Stimulated activated CD8-positive, alpha-beta memory T cell treated with anti-CD3 and anti-CD28 coated beads, Interleukin-15, amount 100 ng/mL, for 4 hours (primary cell): ENCODE measurements at places on chromosomes 6 and 20.

- no peak for DNase-seq
These were observed 16.0 kb downstream of the DSE start for GRCh38 chr6:116386581-116387299.

GRCh38 chr6:69795469-69796072 lies 1.2 kb downstream of the LMBRD1 start:
- DNase-seq, result no peak

GRCh38 chr6:26571592-26572296 lies 25.0 kb upstream of the ABT1 start:
- DNase-seq, result no peak

DNA sequence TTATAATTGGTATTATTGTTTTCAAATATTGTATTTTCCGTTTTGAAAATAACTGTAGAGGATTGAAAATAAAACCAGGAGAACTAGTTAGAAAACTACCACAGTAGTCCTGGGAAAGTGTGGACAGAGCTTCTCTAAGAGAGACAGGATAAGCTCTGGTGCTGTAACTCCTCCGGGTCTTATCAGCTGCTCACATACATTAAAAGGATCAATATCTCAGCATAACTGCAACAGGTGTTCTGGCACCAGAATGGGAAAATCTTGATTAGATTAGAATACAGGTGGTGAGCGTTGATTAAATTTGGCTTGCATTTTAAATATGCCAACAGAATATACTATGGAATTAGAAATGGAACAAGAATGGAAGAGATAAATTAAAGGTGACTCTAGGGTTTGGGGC lies 1138.9 kb upstream of the ADGRB3 start:
- no peak for DNase-seq
